ENCODE measurements at places on chromosomes 5 and 9.

GRCh38 chr5:125134216-125135081 is 388.0 kb upstream of the ZNF608 start:
- DNase-seq = no peak

GRCh38 chr9:120336753-120337090 is 243.2 kb downstream of the CDK5RAP2 start:
- no peak for DNase-seq

GRCh38 chr9:77947651-77948050 is 84.0 kb downstream of the GNAQ start:
- no peak for DNase-seq

DNA sequence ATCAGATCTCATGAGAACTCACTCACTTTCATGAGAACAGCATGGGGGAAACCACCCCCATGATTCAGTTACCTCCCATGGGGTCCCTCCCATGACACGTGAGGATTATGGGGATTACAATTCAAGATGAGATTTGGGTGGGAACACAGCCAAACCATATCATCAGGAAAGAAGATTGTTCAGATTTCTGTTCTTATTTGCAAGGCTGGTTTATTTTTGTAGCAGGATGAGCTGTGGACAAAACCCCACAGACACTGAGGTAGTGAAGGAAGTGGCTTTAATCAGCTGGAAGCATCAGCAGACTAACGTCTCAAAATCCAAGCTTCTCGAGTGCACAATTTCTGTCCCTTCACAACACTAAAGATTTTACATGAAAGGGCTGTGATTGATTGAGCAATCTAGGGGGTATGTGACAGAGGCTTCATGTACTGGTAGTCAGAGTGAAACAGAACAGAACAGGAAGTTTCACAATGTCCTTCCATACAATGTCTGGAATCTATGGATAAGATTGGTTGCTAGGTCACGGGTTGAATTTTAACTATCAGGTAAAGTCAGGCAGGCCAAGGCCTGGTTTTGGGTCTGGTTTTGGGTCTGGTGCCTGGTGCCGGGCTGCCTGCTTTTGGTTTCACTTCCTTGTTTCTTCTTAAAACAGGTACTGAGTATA is 91.3 kb upstream of the ZNF366 start:
- DNase-seq = no peak

GRCh38 chr5:91194824-91195381 is 188.2 kb downstream of the ARRDC3 start:
- no peak for DNase-seq

GRCh38 chr5:148620091-148620490 is 34.2 kb downstream of the HTR4 start:
- DNase-seq = no peak

GRCh38 chr5:154962494-154962893 is 21.6 kb downstream of the MRPL22 start:
- DNase-seq = no peak

GRCh38 chr9:127214421-127215267 is 49.9 kb upstream of the GARNL3 start:
- peak; percentile 58 for DNase-seq

DNA sequence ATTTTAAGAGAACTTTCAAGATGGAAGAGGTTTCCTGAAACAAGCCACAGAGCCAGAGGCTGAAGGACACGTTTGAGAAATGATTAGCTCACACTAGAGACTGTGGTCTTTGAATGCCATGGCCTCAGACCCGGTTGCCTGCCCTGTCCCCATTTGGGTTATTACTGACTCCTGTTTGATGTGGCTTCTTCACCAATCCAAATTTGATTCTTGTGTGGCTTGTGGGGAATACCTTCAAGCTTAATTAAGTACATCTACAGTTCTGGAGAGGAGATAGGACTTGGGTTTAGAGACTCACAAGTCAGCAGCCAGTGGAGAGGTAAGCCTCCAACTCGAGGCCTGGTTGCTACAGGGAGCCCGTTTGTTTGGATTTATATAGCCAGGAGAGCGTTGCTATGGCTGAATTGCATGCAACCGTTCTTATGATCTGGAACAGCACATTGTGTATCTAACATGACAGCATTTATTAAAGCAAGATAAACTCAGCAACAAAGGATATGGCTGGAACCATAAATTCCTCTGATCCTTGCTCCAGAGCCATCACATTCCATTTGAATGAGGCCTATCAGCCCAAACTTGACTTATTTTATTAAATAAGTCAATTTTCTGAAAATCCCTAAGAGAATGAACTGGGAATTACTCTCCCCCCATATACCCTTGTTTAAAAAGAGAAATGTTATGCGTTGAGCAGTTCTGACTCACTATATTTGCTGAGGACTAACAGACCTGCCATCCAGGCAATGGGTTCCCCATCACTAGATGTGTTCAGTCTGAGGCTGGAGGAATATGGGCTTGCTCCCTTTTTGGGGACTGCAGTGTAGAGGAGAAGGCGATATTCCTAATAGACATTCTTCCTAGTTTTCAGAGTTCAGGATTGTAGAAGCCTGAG is 88.4 kb upstream of the TNFSF8 start:
- no peak for DNase-seq

DNA sequence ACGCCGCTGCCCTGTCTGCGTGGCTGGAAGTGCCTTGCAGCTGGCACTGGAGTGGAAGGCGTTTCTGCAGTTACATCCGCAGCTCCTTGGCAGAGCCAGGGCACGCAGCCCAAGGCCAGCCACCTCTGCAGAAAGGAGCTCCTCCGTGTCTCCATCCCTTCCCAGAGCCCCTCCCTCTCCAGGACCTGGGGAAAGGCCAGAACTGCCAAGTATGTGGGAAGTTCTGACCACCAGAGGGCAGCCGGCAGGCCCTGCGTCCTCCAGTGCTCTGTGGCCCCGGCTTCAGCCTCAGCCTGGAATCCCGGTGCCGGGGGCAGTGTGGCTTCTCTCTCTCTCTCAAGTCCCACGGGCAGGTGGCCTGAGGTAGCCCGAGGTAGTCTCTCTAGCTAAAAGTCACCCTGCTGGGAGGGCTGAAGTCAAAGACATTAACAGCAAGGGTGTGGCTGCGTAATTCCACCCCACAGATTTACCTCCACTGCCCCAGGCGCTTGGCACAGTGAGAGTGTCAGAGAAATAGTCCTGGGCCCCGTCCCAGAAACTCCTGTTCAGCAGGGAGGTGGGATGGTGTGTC is 101.7 kb upstream of the FCN2 start:
- DNase-seq = no peak

GRCh38 chr5:35877655-35878054 is 21.0 kb downstream of the IL7R start:
- no peak for DNase-seq

DNA sequence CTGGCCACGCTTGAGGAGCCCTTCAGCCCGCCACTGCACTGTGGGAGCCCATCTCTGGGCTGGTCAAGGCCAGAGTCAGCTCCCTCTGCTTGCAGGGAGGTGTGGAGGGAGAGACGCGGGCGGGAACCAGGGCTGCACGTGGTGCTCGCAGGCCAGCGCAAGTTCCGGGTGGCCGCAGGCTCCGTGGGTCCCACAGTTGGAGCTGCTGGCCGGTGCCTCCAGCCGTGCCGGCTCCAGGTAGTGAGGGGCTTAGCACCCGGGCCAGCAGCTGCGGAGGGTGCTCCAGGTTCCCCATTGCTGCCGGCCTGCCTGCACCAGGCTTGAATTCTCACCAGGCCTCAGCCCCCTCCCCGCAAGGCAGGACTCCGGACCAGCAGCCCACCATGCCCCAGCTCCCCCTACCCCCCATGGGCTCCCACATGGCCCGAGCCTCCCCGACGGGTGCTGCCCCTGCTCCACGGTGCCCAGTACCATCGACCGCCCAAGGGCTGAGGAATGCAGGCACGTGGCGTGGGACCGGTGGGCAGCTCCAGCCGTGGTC is 192.8 kb upstream of the IZUMO3 start:
- no peak for DNase-seq

DNA sequence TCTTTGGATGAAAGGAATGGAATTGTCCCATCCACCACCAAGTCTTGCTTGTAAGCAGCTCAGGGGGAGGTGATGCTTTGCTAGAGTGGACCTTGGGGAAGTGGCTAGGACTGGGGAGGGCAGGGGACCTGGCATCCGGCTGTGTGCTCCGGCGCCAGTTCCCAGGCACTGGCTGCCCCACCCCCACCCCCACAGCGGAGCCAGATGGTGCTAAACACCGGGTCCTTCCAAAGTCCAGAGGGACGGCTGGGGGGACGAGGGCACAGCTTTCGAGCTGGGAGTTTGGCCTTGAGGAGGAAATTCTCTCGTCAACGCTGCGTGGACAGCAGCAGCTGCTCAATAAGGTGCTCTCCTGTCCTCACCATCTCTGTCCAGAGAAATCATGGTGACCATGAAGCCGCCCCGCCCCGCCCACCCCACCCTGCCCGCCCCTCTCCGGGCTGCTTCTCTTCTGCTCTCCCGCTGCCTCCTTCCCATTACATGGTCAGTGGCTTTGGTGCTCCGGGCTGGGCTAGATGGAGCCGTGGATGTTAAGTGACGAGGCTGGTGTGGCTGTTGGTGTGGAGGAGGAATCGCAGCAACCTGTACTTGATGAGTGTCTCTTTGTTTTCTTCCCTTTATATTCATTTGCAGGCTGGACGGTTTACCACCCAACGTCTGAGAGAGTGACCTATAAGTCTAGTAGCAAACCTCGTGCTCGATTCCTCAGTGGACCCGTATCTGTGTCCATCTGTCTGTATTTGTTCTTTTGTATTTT is 115.7 kb downstream of the WNK2 start:
- DNase-seq = no peak

GRCh38 chr5:172616730-172617129 is 24.3 kb upstream of the NEURL1B start:
- DNase-seq = no peak

GRCh38 chr5:50763846-50764245 is 97.4 kb downstream of the PARP8 start:
- no peak for DNase-seq

DNA sequence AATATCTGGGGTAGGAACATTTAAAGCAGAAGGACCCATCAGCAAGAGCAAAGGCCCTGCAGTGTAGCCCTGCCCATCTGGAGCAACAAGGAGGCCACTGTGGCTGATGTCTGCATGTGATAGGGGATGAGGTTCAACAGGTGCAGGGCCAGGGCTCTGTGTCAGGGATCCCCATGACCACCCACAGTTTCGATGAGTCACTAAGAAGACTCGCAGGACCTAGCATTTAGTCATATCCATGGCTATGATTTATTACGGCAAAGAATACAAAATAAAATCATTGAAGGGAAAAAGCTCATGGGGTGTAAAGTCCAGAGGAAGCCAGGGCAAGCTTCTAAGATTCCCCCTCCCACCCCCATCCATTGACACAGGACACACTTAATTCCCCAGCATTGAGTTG is 188.6 kb downstream of the ADGRV1 start:
- no peak for DNase-seq

DNA sequence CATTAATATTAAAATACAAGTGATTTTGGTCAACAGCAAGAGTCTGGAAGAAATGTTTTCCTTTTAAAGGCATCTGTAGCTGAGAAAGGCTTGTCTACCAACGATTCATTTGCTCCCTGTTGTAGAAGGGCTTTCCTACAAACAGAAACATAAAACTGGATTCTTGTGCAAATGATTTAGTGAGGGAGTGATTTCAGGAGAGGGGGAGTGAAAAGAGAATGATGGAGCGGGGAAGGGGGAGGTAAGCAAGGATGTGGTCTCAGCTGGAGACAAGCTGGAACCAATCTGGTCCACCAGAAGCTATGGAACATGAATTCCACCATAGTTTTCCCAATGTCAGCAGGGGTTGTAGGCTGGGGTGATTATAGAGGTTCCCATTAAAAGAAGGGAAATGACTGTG is 196.3 kb downstream of the FBXO4 start:
- DNase-seq = no peak
